GM13976 (cell line): ENCODE measurements at places on chromosomes 3 and 15.
A peak's percentile ranks its signal among the peaks of the same experiment; 100 is the strongest.

- peak; percentile 90 for DNase-seq
Measured at GRCh38 chr3:194333212-194333980, 17.7 kb downstream of the CPN2 start.

DNA sequence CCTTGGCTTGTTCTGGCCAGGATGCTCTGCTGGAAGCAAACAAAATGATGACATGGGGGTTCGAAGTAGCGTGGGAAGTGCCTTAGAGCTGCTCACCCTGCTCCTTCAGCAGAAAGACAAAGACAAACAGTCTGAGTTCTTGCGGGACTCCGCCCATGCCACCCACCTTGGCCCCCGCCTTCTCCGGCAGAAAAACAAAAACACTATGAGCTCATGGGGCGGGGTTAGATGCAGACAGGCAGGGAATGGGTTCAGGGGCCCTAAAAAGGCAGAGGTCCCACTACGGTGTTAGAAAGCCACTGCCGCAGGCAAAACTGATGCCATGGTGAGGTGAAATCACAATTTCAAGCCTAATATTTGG, 9.7 kb upstream of the NCKIPSD start:
- DNase-seq: no peak

GRCh38 chr15:72078887-72079286, 39.1 kb downstream of the MYO9A start:
- DNase-seq: peak; percentile 62

DNA sequence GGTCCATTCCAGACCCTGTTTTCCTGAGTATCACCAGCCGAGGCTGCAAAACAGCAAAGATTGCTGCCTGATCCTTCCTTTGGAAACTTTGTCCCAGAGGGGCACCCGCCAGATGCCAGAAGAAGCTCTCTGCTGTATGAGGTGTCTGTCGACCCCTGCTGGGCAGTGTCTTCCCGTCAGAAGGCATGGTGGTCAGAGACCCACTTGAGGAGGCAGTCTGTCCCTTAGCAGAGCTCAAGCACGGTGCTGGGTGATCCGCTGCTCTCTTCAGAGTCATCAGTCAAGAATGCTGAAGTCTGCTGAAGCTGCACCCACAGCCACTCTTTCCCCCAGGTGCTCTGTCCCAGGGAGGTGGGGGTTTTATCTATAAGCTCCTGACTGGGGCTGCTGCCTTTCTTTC, 1121.2 kb downstream of the NSUN3 start:
- DNase-seq: no peak

DNA sequence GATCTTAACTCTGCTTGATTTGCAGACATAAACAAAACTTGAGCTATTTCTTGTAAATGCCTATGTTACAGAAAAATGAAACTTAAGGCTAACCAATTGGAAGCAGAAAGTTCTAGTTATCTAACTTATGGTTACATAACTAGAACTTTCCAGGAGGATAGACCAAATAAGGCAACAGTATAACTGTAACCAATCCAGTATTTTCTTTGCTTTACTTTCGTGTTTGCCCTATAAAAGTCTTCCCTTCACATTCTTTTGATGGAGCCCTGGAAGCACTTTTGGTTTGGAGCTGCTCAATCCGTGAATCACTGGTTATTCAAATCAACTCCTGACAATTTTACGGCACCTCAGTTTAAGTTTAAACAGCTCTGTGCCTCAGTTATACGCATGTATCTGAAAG, 164.6 kb downstream of the SUCLG2 start:
- no peak for DNase-seq

DNA sequence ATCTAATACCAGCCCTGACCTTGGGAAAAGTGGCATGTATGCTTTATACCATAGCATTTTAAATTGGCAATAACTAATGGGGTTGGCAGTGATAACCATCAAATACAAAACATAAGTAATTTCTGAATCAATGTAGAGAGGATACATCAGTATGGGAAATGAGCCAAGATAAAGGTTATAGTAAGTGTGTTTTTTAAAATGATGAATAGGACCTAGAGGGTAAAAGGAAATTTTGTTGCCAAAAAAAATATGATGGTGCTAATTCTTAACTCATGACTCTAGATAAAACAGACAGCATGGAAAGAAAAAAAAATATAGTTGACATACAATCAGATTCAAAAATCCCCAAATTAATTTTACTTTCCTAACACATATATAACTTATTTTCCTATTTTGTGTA, 75.4 kb upstream of the ROBO1 start:
- DNase-seq: no peak

DNA sequence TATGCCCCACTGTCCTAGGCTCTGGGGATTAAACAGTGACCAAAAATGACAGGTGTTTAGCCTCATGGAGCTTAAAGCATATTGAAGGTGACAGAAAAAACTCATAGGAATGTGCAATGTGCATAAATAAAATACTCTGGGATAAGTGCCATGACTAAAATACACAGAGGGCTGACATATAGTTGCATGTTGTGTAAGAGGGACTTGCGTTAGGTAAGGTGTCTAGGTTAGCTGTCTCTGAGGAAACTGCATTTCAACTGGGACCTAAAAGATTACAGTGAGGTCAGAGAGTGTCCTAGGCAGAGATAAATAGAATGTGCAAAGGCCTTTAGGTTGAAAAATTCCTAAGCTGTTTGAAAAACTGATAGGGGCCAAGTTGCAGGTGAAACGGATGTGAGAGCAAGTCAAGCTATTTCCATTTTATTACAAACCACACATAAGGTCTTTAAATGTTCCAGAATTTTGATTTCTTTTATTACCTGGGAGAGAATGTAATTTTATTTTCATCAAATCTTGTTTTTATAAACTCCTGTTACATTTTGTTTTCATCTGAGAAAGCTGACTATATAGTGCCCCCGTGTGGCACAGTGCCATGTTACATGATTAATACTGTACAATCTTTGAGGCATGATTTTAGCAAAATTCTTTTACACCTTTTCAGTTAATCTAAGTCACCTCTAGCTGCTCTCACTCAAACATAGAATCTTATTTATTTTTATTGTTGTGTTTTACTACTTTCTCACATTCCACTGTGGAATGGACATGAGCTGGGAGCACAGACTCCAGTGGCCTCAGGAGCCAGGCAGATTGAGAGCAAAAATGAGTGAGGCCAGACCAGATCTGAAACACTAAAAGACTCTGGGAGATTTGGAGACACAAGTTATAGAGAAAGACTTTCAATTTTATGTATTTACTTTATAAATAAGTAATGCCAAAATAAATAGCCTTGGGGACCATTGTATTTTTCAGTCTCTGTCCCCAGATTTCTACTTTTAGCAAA, 259.6 kb upstream of the ZNF717 start:
- DNase-seq: peak; percentile 9

DNA sequence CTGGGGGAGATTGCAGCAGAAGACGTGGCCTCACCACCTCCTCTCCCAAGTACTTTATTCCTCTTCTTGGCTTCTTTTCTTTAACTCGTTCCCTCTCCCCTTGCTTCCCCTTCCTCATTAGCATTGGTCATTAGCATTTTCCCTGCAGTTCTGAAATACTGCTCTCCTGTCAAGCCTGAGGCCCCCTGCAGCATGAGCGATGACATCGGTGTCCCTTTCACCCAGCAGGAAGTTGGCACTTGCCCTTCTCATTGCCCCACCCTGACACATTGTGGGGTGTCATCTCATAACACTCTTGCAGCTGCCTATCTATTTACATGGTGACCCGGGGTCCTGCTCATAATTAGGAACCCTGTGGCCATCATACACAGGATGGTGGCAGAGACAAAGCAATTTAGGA, 167.1 kb downstream of the ARRDC4 start:
- DNase-seq: no peak

DNA sequence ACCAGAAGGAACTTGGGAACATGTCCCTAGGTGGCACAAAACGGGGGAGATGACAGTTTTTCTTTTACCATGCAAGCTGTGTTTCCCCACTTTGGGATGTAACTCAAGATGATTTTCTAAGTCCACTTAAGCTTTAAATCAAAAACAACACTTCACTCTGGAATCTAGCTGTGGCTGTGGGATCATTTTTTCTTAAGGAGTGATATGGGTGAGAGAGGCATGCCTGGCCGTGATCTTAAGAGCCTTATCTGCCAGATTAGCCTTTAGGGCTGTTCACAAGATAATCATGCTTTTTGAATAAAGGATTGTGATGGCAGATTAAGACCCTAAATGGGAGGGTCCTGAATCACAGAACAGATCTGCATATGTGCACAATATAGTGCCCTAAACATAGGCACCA, 384.8 kb upstream of the SEMA6D start:
- no peak for DNase-seq

DNA sequence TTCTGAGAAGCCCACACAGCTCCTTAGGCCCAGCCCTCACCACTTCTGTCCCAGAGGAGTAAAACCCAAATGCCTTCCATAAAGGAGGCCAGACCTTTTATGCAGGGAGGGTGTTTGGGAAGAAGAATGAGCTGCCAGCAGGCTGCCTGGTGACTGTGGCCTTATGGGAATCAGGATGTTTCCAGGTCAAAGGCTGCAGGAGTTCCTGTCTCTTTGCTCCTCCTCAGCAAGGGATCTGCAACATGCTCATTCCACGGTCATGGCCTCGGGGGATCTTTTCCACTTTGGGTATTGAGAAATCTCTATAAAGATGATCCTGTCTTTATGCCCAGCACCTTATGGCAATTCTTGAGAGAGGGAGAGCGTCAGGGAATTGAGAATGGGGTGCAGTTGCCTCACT, 25.2 kb upstream of the MAGEF1 start:
- DNase-seq: no peak

- no peak for DNase-seq
Measured at GRCh38 chr3:150033721-150034120, 63.0 kb upstream of the PFN2 start.

DNA sequence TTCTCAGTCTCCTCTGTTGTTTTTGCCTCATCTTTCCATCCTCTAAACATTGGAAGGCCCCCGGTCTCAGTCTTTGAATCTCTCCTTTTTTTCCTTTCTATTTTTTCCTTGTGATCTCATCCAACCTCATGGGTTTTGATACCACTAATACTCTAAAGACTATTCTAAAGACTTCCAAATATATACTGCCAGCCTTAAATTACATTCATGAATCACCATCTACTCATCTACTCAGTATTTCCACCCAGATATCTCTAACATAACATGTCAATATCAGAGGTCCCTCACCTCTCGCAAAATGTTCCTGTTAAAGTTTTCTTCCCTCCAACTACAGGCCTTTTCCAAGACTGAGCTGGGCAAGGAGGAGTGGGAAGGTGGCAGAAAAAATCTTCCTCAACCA, 282.5 kb upstream of the TTC14 start:
- no peak for DNase-seq

GRCh38 chr3:107562969-107563529, 40.3 kb downstream of the BBX start:
- no peak for DNase-seq

- peak; percentile 60 for DNase-seq
Measured at GRCh38 chr3:44954962-44955361, 21.0 kb downstream of the ZDHHC3 start.

- DNase-seq: no peak
Measured at GRCh38 chr3:159749406-159749805, 239.2 kb upstream of the IL12A start.

- DNase-seq: no peak
Measured at GRCh38 chr15:56207092-56207491, 36.6 kb downstream of the RFX7 start.

DNA sequence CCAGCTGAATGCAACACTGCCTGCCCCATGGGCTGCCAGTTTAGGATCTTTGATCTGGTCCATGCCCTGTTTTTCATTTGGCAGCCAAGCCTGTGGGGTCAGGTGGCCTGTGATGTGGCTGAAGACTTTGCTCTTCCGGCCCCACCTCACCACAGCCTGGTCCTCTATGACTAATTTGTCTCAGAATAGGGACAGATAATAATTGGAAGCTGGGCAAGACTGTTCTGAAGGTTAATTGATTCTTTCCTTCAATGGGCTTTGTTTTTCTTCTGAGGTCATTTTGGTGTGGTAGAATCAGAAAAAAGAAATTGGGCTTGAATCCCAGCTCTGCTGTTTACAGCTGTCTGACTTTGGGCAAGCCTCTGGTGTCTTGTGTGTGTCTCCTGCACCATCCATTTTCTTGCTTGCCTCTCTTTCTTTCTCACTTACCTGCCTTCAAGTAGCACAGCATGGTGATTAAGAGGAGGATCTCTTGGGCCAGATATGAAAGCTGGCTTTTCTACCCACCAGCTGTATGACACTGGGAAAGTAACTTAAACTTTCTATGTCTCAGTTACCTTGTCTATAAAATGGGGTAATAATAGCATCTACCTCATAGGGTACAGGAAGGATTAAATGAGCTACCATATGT, 24.2 kb downstream of the ABHD2 start:
- peak; percentile 46 for DNase-seq

GRCh38 chr3:165518346-165518745, 318.9 kb downstream of the BCHE start:
- DNase-seq: no peak

DNA sequence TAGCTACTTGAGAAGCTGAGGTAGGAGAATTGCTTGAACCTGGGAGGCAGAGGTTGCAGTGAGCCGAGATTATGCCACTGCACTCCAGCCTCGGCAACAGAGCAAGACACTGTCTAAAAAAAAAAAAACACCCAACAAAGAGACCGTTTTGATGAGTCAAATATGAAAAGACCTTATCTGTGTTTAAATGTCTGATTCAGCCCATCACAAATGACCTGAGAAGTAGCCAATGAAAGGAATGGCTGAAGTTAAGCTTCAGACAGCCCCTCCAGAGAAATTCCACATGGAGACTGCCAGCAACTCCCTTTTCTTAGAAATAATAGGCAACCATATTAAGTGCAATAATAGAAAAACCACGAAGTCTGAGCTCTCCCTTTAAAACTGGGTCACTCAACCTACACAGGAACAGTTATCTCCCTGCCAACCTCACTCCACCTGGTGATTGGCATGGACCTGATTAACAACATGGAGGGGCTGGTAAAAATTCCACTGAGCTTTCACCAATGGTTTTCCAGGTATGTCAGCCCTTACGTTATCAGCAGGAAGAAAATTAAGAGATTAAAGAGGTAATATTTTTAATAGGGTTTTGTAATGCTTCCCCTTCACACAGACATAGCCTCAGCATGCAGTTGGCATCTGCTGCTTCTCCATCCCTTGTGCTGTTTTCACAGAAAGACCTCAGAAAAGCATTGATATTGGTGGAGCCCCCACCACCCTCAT, 238.1 kb upstream of the STT3B start:
- no peak for DNase-seq

DNA sequence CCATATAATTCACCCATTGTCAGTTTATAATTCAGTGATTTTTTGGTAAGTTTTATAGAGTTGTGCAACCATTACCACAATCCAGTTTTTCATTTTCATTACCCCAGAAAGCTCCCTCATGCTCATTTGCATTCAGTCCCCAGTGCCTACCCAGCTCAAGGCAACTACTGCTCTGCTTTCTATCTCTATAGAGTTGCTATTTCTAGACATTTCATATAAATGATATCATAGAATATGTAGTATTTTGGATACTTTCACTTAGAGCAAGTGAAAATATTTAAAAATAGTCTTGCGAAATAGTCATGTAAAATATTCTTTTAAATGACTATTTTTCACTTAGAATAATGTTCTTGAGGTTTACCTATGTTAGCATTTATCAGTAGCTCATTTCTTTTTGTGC, 42.1 kb downstream of the ZNF654 start:
- no peak for DNase-seq

- DNase-seq: no peak
Measured at GRCh38 chr15:92466834-92467233, 73.2 kb downstream of the ST8SIA2 start.
